ENCODE measurements at places on chromosomes 1 and 21. TPM values are rescaled to one million over a fixed set of nuclear protein-coding genes. Genes with fewer than 3 reads are reported as not detected.

GRCh38 chr1:218078916-218079315, 206.2 kb upstream of the RRP15 start:
- no peak for DNase-seq

- no peak for DNase-seq
These were observed 21.2 kb upstream of the ADAR start for GRCh38 chr1:154629061-154629674.

- no peak for DNase-seq
These were observed 153.4 kb downstream of the ZC3H11B start for GRCh38 chr1:219459351-219460080.

PPP1R8 gene
- 48.5 TPM for total RNA-seq

ROR1 gene
- total RNA-seq: 10.9 TPM

PLPPR4 gene
- not detected for total RNA-seq

SELENBP1 gene
- total RNA-seq: 18.0 TPM

DNA sequence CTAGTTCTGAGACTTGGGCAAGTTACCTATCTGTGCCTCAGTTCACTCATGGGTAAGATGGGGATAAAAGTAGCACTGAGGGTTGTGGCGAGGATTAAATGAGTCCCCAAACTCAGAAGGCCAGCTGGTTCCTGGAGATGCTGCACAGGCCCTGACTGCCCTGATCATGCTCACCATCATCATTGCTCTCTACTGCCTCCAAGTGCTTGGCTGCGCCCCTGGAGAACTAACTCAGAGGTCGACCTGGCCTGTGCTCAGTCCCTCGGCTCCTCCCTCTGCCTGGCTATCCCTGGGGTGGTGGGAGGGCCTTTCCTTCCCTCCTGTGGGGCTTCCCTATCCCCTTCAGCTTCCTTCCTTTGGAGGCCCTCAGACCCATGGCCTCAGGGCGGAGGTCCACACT, 5.6 kb downstream of the SLC5A9 start:
- DNase-seq: no peak

DNA sequence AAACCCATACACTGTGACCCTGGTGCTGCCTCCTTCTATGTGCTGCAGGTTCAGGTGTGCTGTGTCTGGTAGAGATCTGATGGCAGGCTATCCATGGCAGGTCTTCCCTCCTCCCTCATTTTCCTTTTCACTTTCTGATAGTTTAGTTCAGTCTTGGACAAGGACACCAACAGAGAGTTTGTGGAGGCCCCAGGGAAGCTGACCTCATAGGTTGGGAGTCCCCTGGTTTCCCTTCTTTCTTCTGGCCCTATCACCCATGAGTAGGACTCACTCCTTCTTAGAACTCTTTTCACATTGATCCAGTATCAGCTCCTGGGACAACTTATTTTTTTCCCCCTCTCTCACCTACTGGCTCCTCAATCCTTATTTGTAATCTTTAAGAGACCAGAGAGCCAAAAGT, 8.3 kb downstream of the GRHL3 start:
- no peak for DNase-seq

VPS45 gene
- 43.7 TPM for total RNA-seq

All from endothelial cell of umbilical vein (primary cell).